ENCODE measurements at places on chromosomes 16 and 17. TPM values are rescaled to one million over a fixed set of nuclear protein-coding genes. Genes with fewer than 3 reads are reported as not detected.

The NPIPB13 gene
- 23.5 TPM for total RNA-seq

The ADAD2 gene
- total RNA-seq, result not detected

The UNC45B gene
- not detected for total RNA-seq

The EPN3 gene
- not detected for total RNA-seq

The CMTM1 gene
- total RNA-seq, result 9.3 TPM

The RDM1 gene
- total RNA-seq, result not detected

The TMEM219 gene
- 99.4 TPM for total RNA-seq

The NSMCE1 gene
- total RNA-seq, result 46.4 TPM

The CCL2 gene
- total RNA-seq, result 238 TPM

The CD300E gene
- total RNA-seq, result not detected

The WBP2 gene
- 126 TPM for total RNA-seq

The ADPRM gene
- total RNA-seq, result 7.9 TPM

The MRM3 gene
- total RNA-seq, result 19.0 TPM

The STARD3 gene
- total RNA-seq, result 48.9 TPM

The SBK1 gene
- total RNA-seq, result 0.51 TPM

The CACNG1 gene
- not detected for total RNA-seq

The CRHR1 gene
- total RNA-seq, result not detected

The KRT31 gene
- total RNA-seq, result not detected

The LRRC75A gene
- 2.9 TPM for total RNA-seq

The EFCAB5 gene
- 0.40 TPM for total RNA-seq

The CDH11 gene
- 14.9 TPM for total RNA-seq

The KRTAP4-4 gene
- not detected for total RNA-seq

The CES5A gene
- total RNA-seq, result not detected

The AIPL1 gene
- not detected for total RNA-seq

The AANAT gene
- total RNA-seq, result not detected
